Activated T-cell treated with anti-CD3 and anti-CD28 coated beads, Interleukin-2, amount 50 U/mL, for 48 hours (primary cell): ENCODE measurements at places on chromosomes 5 and 9.

GRCh38 chr9:127767909-127768331, 10.5 kb downstream of the SH2D3C start:
- no peak for DNase-seq

- no peak for DNase-seq
Measured at GRCh38 chr9:106981396-106982287, 118.7 kb downstream of the ZNF462 start.

- DNase-seq = peak; percentile 57
Measured at GRCh38 chr9:5459289-5459829, 9.0 kb downstream of the CD274 start.

DNA sequence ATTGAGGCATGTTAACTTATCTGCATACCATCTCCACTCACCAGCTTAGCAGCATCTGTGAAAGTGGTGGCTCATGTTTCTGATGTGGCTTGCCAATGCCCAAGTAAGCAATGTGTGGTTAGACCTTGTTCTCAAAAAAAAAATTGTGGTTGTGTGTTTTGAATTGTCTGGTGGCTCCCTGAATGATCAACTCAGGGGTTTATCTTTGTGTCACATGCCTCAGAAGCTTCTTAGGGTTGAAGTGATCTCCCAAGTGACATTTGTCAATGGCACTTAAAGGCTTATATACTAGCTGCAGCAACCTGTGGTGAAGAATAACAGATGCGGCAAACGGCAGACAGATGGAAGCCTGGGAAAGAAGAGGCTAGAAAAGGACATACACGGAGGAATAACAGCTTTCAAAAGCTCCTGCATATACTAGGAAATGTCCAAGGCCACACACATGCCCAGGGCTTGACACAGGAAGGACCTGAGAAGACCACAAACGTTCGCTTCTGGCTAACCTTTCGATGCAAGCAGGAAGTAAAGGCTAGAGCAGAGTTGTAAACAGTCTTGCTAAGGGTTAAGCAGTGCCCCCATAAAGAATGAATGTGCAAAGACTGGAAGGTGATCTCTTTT, 42.2 kb upstream of the FSD1L start:
- DNase-seq = peak; percentile 59

DNA sequence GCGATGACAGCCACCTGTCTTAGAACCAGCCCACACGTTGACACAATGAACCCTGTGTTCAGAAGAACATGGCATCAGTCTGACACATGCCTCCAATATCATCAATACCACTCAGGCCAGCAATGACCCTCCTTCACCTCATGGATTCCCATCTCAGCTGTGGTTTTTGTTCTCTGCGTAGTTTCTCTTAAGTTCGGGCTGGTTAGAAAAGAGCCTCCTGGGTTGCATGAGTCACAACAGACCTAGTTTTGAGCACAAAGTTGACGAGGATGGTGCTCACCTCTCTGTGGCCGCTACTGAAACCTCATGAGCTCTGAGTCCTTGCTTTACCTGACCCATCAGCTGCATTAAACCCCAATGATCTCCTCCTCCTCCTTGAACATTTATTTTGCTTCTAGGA, 299.9 kb downstream of the SPOCK1 start:
- no peak for DNase-seq

- no peak for DNase-seq
Measured at GRCh38 chr5:173028811-173029327, 27.3 kb upstream of the CREBRF start.

DNA sequence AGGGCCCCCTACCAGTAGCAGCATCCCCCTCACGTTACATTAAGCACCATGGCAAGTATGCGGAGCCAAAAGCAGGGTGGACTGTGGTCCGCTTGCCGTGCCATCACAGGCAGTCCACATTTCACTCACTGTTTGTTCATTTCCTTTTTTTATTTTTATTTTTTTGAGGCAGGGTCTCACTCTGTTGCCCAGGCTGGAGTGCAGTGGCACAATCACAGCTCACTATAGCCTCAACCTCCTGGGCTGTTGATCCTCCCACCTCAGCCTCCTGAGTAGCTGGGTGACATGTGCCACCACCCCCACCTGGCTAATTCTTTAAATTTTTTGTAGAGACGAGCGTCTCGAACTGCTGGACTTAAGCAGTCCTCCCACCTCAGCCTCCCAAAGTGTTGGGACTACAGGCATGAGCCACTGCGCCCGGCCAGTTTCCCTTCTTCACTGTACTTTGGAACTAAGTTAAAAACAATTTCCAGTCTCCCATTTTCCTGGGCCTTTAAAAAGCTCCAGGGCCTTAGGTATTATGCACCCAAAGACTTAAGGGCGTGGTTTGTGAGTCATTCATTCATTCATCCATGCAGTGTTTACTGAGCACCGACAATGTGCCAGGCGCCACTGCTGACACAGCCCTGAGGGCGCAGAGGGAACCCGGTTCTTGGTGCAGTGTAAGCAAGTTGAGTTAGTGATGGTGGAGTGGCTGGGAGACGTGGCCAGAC, 19.9 kb downstream of the PRRX2 start:
- DNase-seq = no peak

DNA sequence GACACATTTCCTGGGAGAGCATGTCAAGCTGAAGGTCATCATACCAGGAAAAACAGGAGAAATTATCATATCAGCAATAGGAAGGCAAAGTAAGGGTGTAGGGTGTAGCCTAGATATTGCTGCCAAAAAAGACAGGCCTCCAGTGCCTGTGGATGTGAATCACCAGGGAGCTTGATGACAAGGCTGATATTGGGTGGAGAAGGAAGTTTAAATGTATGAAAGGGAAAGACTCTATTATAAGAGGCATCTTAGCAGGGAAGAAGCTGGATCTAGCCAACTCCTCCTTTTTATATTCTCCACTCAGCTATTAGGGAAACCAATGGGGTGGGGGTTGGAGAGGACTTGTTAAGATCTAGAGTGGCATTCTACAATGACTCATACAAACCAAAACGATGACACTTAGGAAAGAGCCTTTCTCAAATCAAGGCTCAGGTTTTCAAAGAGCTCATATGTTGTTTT, 13.4 kb upstream of the TXNDC8 start:
- DNase-seq = no peak

- no peak for DNase-seq
Measured at GRCh38 chr5:142883438-142883837, 113.3 kb downstream of the ARHGAP26 start.

- peak; percentile 36 for DNase-seq
Measured at GRCh38 chr9:14585730-14586473, 107.3 kb downstream of the ZDHHC21 start.

- no peak for DNase-seq
Measured at GRCh38 chr5:67808340-67808739, 407.2 kb upstream of the PIK3R1 start.

DNA sequence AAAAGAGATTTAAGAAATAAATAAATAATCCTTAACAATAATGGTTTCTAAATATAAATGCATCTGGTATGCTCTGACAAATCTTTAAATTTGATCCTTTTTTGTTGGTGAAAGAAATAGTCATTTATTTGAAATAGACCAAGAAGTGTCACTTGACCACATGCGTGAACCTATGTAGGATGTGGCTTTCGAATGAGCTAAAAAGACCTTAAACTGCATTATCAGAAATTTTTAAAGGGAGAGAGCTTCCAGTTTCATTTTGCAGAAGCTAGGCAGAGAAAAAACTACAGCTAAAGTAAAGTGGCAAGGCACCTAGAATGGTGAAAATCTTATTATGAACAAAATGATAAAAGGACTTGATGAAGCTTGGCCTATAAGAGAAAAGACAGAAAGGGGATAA, 309.2 kb upstream of the EFNA5 start:
- DNase-seq = no peak

GRCh38 chr9:90088434-90088833, 483.6 kb downstream of the GADD45G start:
- no peak for DNase-seq

- no peak for DNase-seq
Measured at GRCh38 chr5:554284-554988, 30.2 kb upstream of the SLC9A3 start.

- DNase-seq = no peak
Measured at GRCh38 chr5:85921590-85921989, 696.2 kb upstream of the COX7C start.

DNA sequence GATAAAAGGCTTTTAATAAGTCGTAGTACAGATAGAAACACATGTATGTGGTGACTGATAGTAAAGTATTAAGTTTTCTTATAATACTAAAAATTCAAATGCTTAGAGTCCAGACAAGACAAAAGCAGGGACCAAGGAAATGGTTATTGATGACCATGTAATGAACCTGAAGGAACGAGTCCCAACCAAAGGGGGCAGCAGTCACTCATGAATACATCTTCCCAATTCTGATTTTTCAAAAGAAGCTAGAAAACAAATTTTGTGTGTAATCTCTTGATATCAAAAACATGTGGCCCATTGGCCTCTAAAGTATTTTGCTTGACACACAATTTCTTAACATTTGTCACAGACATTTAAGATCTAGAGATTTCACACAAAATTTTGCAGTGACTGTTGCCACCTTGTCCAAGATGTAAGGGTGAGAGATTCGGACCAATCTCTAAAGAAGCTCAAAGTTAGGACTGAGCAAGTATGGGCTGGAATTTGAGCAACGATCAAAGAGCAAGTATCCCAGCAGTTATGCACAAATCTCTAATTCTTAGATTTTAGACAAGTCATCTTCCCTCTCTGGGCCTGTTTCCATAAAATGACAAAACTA, 66.8 kb downstream of the ARL15 start:
- DNase-seq = peak; percentile 31

- no peak for DNase-seq
Measured at GRCh38 chr5:11878814-11879213, 25.4 kb downstream of the CTNND2 start.

DNA sequence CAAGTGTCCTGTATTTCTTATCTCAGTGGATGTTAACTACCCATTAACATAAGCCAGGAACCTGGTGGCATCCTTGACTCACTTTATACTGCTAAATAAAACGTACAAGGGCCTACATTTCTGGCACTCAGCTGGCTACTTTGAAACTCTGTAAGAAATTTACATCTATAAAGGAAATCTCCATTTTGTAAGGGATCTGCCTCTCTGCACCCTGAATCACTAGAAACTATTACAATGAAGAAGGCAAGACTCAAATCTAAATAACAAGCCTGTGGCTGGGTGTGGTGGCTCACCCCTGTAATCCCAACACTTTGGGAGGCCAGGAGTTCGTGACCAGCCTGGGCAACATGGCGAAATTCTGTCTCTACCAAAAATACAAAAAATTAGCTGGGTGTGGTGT, 51.5 kb downstream of the RAPGEF1 start:
- no peak for DNase-seq

GRCh38 chr9:105138306-105138801, 106.1 kb upstream of the SLC44A1 start:
- no peak for DNase-seq

GRCh38 chr9:12933957-12934356, 159.1 kb downstream of the LURAP1L start:
- no peak for DNase-seq

GRCh38 chr5:142446131-142446959, 121.5 kb upstream of the SPRY4 start:
- DNase-seq = no peak

GRCh38 chr5:69136293-69136692, 30.7 kb upstream of the CCNB1 start:
- no peak for DNase-seq

DNA sequence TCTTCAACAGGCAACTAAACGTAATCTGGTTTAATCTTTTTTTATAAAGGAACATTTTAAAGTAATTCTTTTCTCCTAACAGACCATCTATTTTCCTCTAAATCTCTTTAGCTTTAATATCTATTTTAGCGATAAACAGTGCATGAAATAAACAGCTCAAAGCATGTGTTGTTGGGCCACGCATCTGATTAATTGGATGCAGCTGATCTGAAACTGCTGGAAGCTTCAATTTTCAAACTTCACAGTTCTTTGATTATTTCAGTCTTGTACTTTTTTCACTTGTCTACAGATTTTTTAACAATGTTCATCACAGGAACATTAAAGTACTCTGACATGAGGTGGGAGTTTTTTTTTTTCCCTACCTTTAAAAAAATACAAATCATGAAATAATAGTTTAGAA, 443.6 kb downstream of the HCN1 start:
- DNase-seq = no peak
